MG63 (cell line): ENCODE measurements at places on chromosomes 7 and 10. TPM values are rescaled to one million over a fixed set of nuclear protein-coding genes. Genes with fewer than 3 reads are reported as not detected.

Gene SEMA4G
- not detected in 2 replicates for total RNA-seq

Gene MSS51
- total RNA-seq = 0.10 and 2.4 TPM in 2 replicates

Gene SLC16A12
- total RNA-seq = not detected in 2 replicates

Gene C10orf62
- not detected in 2 replicates for total RNA-seq

Gene HOXA1
- 0.27 and 1.1 TPM in 2 replicates for total RNA-seq

Gene TAS2R41
- total RNA-seq = not detected in 2 replicates

Gene POT1
- 10.5 and 47.3 TPM in 2 replicates for total RNA-seq

Gene PNLIPRP2
- not detected in 2 replicates for total RNA-seq

Gene PON1
- total RNA-seq = not detected in 2 replicates

Gene NACAD
- not detected in 2 replicates for total RNA-seq

Gene OPN1SW
- total RNA-seq = not detected in 2 replicates

Gene SPDYE1
- not detected in 2 replicates for total RNA-seq

Gene STAMBPL1
- 23.1 and 27.3 TPM in 2 replicates for total RNA-seq

Gene SLC26A3
- total RNA-seq = not detected in 2 replicates

Gene SPOCK2
- not detected in 2 replicates for total RNA-seq

Gene NPC1L1
- 0.07 TPM in 1 of 2 replicates, not detected in the other for total RNA-seq

Gene NODAL
- not detected in 2 replicates for total RNA-seq

Gene CREB5
- 18.5 and 19.4 TPM in 2 replicates for total RNA-seq

Gene INMT
- 0.03 TPM in 1 of 2 replicates, not detected in the other for total RNA-seq

Gene FAM131B
- total RNA-seq = 0.63 and 0.84 TPM in 2 replicates

Gene CALHM2
- not detected in 2 replicates for total RNA-seq

Gene PODXL
- total RNA-seq = 1.0 and 1.2 TPM in 2 replicates

Gene HOXA6
- 0.82 and 5.1 TPM in 2 replicates for total RNA-seq

Gene HKDC1
- 0.20 TPM in 1 of 2 replicates, not detected in the other for total RNA-seq

Gene HECW1
- 1.7 and 18.4 TPM in 2 replicates for total RNA-seq

Gene KMT2C
- total RNA-seq = 2.5 and 8.7 TPM in 2 replicates

Gene SYT15B
- 0.26 and 1.1 TPM in 2 replicates for total RNA-seq

Gene HOXA4
- total RNA-seq = 1.5 TPM in 1 of 2 replicates, not detected in the other

Gene CLCN1
- not detected in 2 replicates for total RNA-seq

Gene NPTX2
- 0.94 and 2.1 TPM in 2 replicates for total RNA-seq

Gene FAM25A
- total RNA-seq = 12.0 TPM in 1 of 2 replicates, not detected in the other

Gene SPAM1
- total RNA-seq = not detected in 2 replicates

Gene ELN
- not detected in 2 replicates for total RNA-seq

Gene SLC26A5
- total RNA-seq = not detected in 2 replicates

Gene TFPI2
- 0.07 and 1.7 TPM in 2 replicates for total RNA-seq

Gene CABCOCO1
- total RNA-seq = 0.59 and 3.1 TPM in 2 replicates

Gene GIMAP4
- total RNA-seq = not detected in 2 replicates

Gene MPP7
- total RNA-seq = 3.8 and 8.3 TPM in 2 replicates

Gene MBL2
- total RNA-seq = not detected in 2 replicates

Gene C10orf53
- total RNA-seq = not detected in 2 replicates

Gene LRRC61
- not detected in 2 replicates for total RNA-seq

Gene GDF2
- total RNA-seq = not detected in 2 replicates

Gene RAMP3
- total RNA-seq = not detected in 2 replicates

Gene ASB15
- total RNA-seq = not detected in 2 replicates

Gene MKX
- 33.7 and 36.4 TPM in 2 replicates for total RNA-seq
